ENCODE measurements at places on chromosomes 1 and 21. TPM values are rescaled to one million over a fixed set of nuclear protein-coding genes. Genes with fewer than 3 reads are reported as not detected.

ASCL5 gene
- not detected for total RNA-seq

HUNK gene
- total RNA-seq = 0.07 TPM

KCNK1 gene
- 0.20 TPM for total RNA-seq

TENT5C gene
- total RNA-seq = 75.1 TPM

GSTM1 gene
- 43.1 TPM for total RNA-seq

KRTAP10-8 gene
- not detected for total RNA-seq

DIRAS3 gene
- not detected for total RNA-seq

FOXJ3 gene
- 69.9 TPM for total RNA-seq

GRCh38 chr1:227765261-227766014 is 30.2 kb downstream of the SNAP47 start:
- peaks cover 17% of the 10 kb centered on the region for H3K36me3 ChIP-seq
- no peak overlapping the region for H3K27ac ChIP-seq
- peaks cover 58% of the 10 kb centered on the region for H3K4me1 ChIP-seq
- DNase-seq = no peak

- no peaks in the 10 kb centered on the region for H3K27me3 ChIP-seq
- H3K27ac ChIP-seq = no peak overlapping the region
- H3K4me3 ChIP-seq = no peak overlapping the region
- no peak for DNase-seq
- peaks cover 9% of the 10 kb centered on the region for H3K36me3 ChIP-seq
- H3K4me1 ChIP-seq = peaks cover 40% of the 10 kb centered on the region
These were observed 6.9 kb downstream of the DMAP1 start for GRCh38 chr1:44220001-44220751.

DNA sequence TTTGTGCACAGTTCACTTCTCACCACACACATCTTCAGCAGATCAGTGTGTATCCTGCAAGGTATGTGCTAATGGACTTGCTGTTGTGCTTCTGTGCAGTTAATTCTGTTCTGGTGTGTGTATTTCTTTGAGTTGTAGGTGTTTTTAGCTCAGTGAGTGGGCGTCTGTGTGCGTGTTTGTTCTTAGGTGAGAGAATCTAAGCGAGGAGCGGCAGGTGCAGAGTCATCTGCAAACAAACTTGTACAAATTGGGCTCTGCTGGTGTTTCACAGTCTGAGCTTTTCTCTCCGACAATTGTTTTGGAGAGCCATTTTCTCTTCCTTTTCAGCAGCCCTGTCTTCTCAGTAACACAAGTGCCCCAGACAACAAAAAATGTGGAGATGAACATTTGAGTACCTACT is 43.6 kb downstream of the ACP6 start:
- H3K4me1 ChIP-seq = peaks cover 8% of the 10 kb centered on the region
- H3K4me3 ChIP-seq = no peak overlapping the region
- no peak overlapping the region for H3K27ac ChIP-seq
- no peak for DNase-seq
- peaks cover 5% of the 10 kb centered on the region for H3K36me3 ChIP-seq
- no peaks in the 10 kb centered on the region for H3K27me3 ChIP-seq

DNA sequence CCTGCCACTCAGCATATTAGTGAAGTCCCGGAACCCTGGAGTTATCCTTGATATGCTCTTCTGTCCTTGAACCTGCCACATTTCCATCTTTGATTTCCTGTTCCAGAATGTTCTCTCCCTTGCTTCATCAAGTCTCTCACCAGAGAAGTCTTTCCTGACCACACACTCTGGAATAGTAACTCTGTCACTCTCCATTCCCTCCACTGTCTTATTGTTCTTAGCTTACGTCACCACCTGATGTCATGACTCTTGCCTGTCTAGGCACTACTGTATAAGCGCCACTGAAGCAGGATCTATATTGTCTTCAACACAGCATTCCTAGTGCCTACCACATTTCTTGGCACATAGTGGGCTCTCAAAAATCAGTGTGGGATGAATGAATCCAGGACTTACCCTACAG is 65.4 kb upstream of the SMYD2 start:
- no peaks in the 10 kb centered on the region for H3K36me3 ChIP-seq
- H3K4me1 ChIP-seq = peaks cover 3% of the 10 kb centered on the region
- H3K27me3 ChIP-seq = peaks cover 53% of the 10 kb centered on the region
- DNase-seq = no peak
- H3K27ac ChIP-seq = no peak overlapping the region

GRCh38 chr1:184143449-184143848 is 91.9 kb downstream of the TSEN15 start:
- H3K4me3 ChIP-seq = no peak overlapping the region
- H3K36me3 ChIP-seq = no peaks in the 10 kb centered on the region
- peaks cover 19% of the 10 kb centered on the region for H3K27me3 ChIP-seq

GRCh38 chr1:234256359-234256758 is 116.9 kb upstream of the COA6 start:
- DNase-seq = no peak
- H3K4me1 ChIP-seq = peaks cover 7% of the 10 kb centered on the region
- no peak overlapping the region for H3K4me3 ChIP-seq
- H3K27ac ChIP-seq = no peak overlapping the region
- peaks cover 37% of the 10 kb centered on the region for H3K27me3 ChIP-seq
- peaks cover 9% of the 10 kb centered on the region for H3K36me3 ChIP-seq

DNA sequence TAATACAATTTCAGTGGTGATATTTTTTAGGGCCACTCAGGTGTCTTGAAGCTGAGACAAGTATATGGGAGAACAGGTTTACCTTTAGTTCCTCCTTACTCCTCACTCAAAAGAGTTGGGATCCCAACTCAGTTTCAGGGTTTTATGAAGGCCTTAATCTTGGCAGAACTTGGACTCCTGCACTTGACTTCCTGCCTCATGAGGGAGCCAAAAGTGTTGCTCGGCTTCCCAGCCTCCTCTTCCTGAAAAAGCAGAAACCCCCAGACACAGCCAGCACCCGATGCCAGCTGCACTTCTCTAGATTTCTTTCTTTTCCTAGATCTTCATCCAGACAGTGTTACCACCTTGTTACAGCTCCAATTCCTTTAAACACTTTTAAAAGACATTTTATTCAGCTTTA is 70.8 kb upstream of the TMPRSS2 start:
- peaks cover 26% of the 10 kb centered on the region for H3K27me3 ChIP-seq
- no peak overlapping the region for H3K4me3 ChIP-seq
- H3K4me1 ChIP-seq = no peaks in the 10 kb centered on the region
- no peak overlapping the region for H3K27ac ChIP-seq
- DNase-seq = no peak
- H3K36me3 ChIP-seq = peaks cover 10% of the 10 kb centered on the region

DNA sequence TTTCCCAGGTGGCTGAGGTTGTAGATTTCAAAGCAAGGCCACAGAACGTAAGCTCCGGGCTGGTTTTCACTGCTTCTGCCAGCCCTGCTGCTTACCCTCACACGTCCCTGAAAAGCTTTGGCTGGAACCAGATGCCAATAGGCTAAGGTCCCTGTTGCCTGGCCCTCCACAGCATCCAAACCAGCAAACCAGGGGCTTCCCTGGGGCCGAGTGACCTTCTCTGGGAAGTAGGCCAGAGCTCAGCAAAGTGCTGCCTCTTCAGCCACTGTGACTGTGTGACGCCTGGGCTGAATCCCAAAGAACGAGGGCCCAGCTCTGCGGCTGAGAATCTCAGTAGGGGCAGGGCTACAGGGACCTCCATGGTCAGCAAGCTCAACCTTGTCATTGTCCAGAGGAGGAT is 28.9 kb upstream of the RBM15 start:
- H3K4me1 ChIP-seq = no peaks in the 10 kb centered on the region
- no peak for DNase-seq
- H3K27ac ChIP-seq = no peak overlapping the region
- no peaks in the 10 kb centered on the region for H3K27me3 ChIP-seq

DNA sequence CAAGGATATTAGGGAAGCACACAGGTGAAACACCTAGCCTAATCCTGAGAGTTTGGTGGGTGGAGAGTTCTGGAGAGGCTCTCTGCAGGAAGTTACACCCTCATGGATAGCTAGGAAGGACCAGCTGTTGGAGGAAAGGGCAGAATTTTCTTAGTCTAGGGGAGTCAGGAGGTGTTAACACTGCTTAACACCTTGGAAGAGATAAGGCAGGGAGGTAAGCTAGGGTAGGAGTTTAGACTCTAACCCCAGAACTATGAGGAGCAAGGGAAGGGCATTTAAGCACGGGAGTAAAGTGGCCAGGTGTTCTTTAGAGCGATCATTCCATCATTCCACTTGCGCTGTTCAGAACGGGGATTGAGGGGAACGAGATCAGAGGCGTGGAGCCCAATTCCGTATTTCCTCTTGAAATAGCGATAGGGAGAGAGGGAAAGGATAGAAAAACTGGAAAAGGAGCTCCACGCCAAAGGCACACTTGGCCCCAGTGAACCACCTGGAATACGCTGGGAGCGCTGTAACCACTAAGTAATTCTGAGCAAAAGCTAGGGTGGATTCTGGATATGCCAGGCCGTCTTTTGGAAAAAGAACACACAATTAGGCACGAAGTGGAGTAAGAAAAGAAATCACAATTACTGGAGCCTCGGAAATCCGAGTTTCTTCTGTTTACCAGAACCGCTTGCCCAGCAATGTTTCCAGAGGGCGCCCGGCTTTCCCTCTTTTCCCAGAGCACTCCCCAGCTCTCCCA is 1.5 kb upstream of the GPR137B start:
- DNase-seq = no peak
- peaks cover 26% of the 10 kb centered on the region for H3K4me1 ChIP-seq
- no peaks in the 10 kb centered on the region for H3K36me3 ChIP-seq
- H3K27me3 ChIP-seq = peaks cover 41% of the 10 kb centered on the region

- H3K27me3 ChIP-seq = no peaks in the 10 kb centered on the region
- DNase-seq = no peak
- no peak overlapping the region for H3K27ac ChIP-seq
- H3K4me1 ChIP-seq = peaks cover 4% of the 10 kb centered on the region
- H3K36me3 ChIP-seq = peaks cover 13% of the 10 kb centered on the region
- no peak overlapping the region for H3K4me3 ChIP-seq
These were observed 12.8 kb downstream of the PMVK start for GRCh38 chr1:154923695-154924094.

GRCh38 chr1:35631396-35631795 is 9.9 kb downstream of the PSMB2 start:
- DNase-seq = no peak
- H3K4me1 ChIP-seq = no peaks in the 10 kb centered on the region
- no peak overlapping the region for H3K4me3 ChIP-seq

DNA sequence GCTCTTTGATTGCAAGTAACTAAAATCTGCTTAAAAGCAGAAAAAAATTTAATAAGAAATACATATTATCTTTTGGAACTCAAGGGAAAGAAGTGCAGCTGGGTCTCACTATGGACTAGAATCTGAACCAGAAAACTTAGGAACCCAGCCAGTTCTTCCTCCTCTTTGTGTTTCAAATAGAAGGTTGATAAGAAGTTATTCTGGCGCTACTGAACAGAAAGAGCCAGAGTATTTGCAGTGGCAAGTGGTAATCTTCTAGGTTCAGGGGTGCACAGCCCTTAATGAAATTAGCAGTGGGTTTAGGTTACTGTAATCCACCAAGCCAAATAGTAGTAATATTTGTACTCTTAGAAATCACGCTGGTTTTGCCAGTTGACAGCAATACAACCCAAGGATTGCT is 28.5 kb downstream of the BTBD8 start:
- no peaks in the 10 kb centered on the region for H3K36me3 ChIP-seq
- no peaks in the 10 kb centered on the region for H3K27me3 ChIP-seq
- H3K4me1 ChIP-seq = no peaks in the 10 kb centered on the region
- no peak overlapping the region for H3K27ac ChIP-seq
- DNase-seq = no peak
- no peak overlapping the region for H3K4me3 ChIP-seq

DNA sequence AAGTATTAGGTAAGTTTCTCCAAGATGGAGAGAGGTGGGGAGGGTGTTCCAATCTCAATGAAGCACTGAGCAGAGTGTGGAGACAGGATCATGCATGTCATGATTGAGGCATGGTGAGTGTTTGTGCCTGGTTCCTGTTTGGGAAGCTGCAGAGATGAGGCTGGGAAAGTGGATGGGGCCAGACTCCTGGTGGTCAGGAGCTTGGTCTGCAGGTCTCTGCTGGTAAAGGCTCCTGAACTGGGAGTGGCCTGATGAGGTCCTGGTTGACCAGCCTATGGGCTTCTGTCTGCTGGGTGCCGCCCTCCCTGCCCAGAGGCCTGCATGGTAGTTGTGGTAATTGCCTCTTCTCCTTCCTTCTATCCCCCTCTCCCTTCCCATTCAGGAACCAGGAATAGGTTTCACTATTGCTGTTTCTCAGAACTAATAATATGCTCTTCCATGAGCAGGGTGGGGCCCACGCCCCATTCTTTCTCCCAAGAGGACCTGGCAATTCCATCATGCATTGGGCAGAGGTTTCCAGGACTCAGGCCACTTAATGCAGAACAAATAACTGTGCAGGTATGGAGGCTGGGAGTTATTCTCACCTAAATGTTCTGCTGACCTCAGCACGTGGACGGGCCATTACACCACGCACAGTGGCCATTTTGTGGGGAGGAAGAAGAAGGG is 24.5 kb downstream of the PROK1 start:
- H3K36me3 ChIP-seq = no peaks in the 10 kb centered on the region
- no peaks in the 10 kb centered on the region for H3K27me3 ChIP-seq
- H3K27ac ChIP-seq = no peak overlapping the region
- H3K4me1 ChIP-seq = no peaks in the 10 kb centered on the region
- DNase-seq = no peak
- no peak overlapping the region for H3K4me3 ChIP-seq

- no peaks in the 10 kb centered on the region for H3K27me3 ChIP-seq
- H3K27ac ChIP-seq = no peak within 1 kb of the TSS
- peaks cover under 1% of the 10 kb centered on the region for H3K4me1 ChIP-seq
- peak within 1 kb of the TSS; percentile 24 for H3K4me3 ChIP-seq
These were observed at the start of gene HSD11B1 for GRCh38 chr1:209704584-209704983. Gene HSD11B1 (plus strand): TSS chr1:209704846. CDS start chr1:209704943, 97 bp downstream.

DNA sequence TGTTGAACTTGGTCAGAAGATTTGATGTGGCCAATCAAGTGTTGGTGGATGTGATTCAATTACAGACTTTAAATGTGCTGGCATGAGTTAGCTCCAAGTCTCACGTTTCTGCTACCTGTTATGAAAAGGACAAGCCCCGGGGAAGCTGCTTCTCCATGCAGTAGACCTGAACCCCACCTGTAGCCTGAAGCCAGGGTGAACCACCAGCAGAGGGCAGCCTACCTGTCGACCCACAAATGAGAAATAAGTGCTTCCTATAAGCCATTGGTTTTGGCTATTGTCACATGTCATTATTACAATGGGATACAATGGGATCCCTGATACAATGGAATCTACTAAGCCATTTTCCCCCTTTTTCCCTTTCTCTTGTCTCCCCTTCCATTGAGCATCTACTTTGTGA is 230.2 kb downstream of the PRDM2 start:
- H3K4me3 ChIP-seq = no peak overlapping the region
- no peak for DNase-seq
- no peak overlapping the region for H3K27ac ChIP-seq
- no peaks in the 10 kb centered on the region for H3K4me1 ChIP-seq
- H3K27me3 ChIP-seq = peaks cover 7% of the 10 kb centered on the region
